ENCODE measurements at places on chromosomes 3 and 15.

GRCh38 chr3:46360907-46361306 is 7.0 kb downstream of the CCR2 start:
- no peak for DNase-seq

DNA sequence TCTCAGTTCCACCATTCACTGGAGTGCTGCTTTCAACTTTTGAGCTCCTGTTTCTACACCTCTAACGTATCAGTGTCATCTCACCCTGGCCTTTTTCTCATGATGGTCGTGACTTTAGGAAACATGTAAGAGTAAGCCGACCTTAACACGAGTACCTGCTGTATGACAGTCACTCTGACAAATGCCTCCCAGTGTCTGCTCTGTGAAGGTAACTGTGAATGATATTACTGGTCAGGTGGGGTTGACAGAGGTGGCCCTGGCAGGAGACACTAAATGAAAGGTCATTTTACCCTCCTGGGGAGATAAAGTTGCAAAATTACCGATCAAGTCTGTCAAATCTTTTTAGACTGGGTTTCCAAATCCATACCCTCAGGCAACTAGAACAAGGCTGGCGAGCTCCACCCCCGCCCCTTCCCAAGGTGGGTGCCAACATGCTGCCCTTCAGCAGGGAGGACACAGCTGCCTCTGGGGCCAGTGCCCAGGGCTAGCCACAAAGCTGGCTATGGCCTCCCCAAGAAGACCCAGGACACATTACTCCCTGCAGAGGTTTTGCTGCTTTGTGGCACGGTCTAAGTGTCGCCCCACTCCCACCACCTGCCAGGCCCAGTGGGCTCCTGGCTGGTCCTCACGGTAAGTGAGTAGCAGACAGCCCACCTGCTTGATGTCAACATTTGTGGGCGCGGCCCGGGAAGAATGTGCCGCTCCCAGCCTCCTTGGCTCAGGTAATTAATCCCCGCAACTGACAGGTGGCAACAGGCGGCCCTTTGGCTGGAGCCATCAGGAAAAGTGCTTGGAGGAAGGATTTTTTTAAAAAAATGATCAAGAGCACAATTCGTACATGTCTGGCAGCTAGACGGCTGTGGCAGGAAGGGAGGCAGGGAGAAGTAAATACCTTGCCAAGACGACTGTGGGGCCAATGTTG is 211.8 kb downstream of the TP63 start:
- DNase-seq = no peak

DNA sequence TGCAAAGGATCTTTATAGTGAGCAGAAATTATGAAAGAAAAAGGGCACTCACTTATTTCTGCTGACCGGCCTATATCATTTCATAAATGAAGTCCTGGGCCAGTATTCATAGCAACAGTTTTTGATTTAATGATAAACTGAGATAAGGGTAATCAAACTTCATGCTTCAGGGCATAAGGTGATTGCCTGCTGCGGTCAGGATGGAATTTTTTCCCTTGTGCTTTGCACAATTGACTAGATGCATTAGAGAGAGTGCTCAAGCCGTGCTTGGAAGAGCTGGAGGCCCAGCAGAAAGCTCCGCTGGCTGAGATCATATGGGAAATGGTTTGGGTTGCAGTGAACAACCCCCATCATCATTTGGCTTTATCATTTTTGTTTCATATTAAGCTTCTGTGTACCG is 10.4 kb downstream of the SEMA6D start:
- no peak for DNase-seq

DNA sequence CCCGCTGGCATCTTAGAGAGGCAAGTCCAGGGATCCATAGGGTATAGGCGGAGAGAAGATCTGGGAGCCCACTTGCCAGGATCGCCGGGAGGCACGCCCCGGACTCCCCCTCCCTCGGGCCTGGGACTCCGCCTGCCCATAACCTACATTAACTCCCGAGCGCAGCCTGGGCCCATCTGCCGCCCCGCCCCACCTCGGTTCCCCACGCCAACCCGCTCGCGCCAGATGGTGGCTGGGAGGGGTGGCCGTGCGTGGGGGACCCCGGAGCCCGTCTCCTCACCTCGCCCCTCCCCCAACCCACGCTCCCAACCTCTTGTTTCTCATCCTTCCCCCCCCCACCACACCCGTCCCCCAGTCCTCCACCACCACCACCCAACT is 1.7 kb upstream of the DLL4 start:
- DNase-seq = no peak

DNA sequence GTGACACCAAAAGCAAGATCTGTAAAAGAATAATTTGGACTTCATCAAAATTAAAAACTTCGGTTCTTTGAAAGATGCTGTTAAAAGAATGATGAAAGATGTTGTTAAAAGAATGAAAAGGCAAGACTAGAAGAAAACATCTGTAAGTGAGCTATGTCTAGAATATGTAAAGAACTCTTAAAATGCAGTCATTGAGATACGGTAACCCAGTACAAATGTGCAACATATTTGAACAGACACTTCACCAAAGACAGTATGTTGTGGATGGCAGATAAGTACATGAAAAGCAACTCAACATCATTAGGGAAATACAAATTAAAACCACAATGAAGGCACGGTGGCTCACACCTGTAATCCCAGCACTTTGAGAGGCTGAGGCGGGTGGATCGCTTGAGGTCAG is 139.5 kb downstream of the LRIG1 start:
- no peak for DNase-seq

GRCh38 chr3:104596551-104596950 is 770.2 kb upstream of the ALCAM start:
- peak; percentile 39 for DNase-seq

DNA sequence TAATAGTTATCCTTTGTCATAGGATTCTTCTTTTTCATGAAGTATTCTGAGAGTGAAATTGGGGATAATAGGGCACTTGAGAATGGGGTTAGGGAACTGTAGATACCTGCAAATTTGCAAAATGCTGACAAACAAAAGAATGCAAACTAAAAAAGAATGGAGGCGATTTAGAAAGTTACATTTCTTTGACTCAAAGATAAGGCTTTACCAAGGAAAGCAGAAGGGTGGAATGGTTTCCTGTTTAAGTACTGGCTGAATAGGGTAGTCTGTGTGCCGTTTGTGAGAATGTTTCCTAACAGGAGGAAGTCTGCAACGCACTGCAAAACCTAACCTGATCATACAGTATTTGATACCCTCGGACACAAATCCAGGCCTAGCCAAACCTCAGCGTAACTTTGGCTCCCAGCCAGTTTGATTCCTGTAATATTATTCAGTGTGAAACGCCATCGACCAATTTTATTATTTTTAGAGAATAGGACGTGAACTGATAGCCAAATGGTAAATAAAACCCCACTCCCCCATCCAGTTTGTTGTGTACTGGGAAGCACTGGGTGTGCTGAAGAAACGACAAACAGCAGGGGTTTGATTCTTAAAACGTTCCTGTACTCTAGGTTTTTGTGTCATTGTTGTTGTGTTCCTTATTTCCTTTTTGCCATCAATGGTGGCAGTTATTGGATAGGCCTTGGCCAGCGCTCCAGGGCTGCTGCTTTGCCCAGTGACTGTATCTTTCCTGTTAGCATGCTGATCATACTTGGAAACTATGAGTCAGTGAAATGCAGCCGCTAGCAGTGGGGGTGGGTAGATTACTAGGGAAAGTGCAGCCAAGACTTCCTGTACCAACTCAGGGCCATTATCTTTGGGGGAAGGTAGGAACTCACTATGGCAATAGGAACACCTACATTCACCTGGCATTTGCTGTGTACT is 148.0 kb upstream of the TBL1XR1 start:
- DNase-seq = peak; percentile 97

GRCh38 chr3:155880286-155880685 is 9.8 kb downstream of the GMPS start:
- DNase-seq = no peak

Data from GM23248 (cell line).